ENCODE measurements at places on chromosomes 4 and X.

GRCh38 chr4:147943159-147943638 lies 211.3 kb downstream of the ARHGAP10 start:
- no peak for DNase-seq

GRCh38 chr4:138190452-138190858 lies 51.7 kb downstream of the SLC7A11 start:
- no peak for DNase-seq

GRCh38 chr4:186404562-186405134 lies 138.7 kb downstream of the F11 start:
- no peak for DNase-seq

DNA sequence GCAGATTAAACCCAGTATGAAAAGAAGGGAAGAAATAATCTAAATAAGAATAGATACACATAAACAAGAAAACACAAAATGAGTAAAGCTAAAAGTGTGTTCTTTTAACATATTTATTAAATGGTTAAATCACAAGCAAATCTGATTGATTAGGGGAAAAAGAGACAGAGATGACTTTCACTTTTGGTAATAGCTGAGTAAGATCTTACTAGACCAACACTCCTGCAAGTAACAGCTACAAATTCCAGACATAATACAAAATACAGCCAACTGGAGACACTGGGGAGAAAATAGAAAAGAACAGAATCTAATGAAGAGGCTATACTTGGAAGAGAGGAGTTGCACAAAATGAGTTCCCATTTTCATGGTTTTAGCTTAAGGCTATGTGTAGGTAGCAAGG lies 33.5 kb downstream of the OR13H1 start:
- no peak for DNase-seq

GRCh38 chr4:1610791-1611500 lies 73.2 kb downstream of the FAM53A start:
- DNase-seq = no peak

- DNase-seq = no peak
These were observed 957 bp downstream of the TIMM17B start for GRCh38 chrX:48896611-48897011.

GRCh38 chr4:41533680-41534079 lies 4.3 kb upstream of the LIMCH1 start:
- no peak for DNase-seq

DNA sequence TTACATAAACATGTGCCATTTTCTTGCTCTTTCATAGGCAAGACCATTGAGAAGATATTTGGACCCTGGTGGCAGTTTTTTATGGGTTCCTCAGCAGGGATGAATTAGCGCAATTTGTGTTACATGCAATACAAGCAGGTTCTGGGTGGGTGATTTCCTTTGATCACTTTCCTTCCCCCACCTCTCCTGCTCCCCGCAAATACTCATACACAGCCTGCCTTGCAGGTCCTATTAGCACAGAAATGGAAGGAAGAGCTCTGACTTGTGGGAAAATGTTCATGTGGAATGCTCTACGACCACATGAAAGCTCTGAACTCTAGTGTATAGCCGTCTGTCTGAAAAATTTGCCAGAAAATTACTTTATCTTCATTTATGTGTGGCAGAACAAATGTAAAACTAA lies 361.0 kb upstream of the FAT1 start:
- no peak for DNase-seq

DNA sequence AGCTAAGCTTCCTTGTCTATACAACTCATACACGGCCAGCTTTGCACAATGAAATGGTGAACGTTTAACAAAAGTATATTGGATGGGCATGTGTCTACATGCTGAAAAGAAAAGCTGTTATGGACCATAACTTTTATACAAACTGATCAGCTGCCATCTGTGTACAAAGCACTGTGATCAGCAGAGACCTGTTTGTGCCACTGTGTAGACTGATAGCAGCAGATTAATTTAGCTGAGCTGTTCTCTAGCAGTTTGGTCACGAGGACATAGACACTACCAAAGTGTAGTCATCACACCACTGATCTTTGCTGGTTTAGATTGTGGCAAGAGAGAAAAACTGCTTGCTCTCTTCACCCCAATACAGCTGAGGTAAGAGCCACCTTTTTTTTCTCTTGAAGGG lies 124.5 kb downstream of the RAPGEF2 start:
- DNase-seq = no peak

GRCh38 chr4:148790691-148791090 lies 348.5 kb upstream of the NR3C2 start:
- DNase-seq = no peak

GRCh38 chr4:47505147-47505546 lies 20.1 kb downstream of the ATP10D start:
- DNase-seq = no peak

GRCh38 chr4:74190919-74191397 lies 33.0 kb downstream of the MTHFD2L start:
- DNase-seq = no peak

GRCh38 chr4:7816771-7817170 lies 122.9 kb downstream of the AFAP1 start:
- DNase-seq = no peak

GRCh38 chr4:680928-681645 lies 6.7 kb downstream of the MYL5 start:
- DNase-seq = no peak

DNA sequence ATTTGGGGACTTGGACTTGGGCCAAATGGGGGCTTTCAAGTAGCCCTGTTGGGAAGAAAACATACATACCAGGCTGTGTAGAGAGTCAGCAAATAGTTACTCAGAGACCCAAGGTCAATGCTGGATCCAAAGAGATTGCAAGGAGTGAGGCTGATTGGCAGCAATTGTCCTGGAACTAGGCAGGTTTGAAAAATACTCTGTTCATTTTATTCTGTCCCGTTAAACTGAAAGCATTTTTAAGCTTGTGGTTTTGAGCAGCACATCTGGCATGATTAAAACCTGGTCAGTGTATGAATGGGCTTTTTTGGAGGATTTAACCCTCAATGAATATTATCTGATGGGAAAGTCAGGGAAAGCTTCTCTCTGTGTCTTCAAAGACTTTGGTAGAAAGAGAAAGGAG lies 294.3 kb upstream of the BOD1L1 start:
- DNase-seq = no peak

DNA sequence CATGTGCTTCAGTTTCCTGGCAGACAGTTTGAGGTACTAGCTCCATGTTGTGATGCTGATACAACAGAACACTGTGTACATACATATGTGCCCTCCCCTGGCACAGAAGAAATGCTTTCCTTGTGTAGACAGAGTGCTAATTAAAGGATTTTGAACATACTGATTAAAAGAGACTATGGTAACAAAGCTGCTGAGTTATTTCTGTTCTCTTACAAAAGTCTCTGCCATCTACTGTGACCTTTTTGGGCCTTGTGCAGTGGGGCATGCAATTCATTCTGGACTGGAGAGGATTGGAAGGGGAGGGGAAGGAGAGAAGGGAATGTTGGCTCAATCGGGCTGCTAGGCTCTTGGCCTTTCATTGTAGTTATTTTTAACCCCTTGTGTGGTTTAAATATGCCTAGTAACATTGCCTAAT lies 6.0 kb downstream of the PDLIM5 start:
- no peak for DNase-seq

DNA sequence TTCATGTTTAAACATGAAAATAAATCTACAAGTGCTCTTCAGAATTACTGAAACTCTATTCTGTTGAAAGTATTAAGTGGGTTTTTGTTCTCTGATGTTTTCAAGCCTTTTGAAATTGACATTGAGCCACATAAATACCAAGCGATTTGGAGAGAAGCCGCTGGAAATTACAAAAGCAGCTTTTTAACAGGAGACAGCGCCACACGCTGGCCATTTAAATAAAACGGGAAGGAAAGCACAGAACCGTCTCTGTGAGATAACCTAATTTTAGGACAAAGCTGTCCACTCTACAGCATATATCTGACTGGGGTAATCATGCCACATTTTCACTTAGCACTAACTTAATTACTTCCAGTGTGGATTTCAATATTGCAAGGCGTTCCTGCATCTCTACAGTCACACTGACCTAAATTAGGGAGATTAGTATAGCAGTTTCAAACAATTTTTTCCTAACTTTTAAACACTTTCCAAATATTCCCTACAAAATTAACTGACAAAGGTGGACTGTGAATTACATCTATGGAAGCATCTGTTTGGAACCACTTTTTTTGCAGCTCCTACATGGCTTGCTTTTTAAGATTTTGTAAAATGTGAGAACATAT lies 6.8 kb upstream of the ANOS1 start:
- DNase-seq = no peak

DNA sequence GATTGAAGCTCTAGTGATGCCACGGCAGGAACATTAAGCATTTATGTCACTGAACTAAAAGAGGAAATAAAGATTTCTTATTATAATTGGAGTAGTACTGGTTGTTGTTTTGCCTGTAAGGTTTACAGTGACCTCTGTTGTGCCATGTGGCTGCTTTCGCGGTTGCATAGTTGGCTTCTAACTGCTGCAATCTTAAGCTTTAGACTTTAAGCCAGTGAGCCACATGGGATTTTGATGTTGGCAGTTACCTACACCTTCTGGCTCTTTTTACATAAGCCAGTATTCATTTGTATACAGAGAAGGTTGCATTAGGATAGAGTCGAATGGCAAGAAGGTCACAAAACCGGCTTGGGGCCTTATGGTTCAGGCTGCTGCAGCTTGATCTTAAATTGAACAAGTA lies 1311.6 kb downstream of the RAPGEF2 start:
- no peak for DNase-seq

DNA sequence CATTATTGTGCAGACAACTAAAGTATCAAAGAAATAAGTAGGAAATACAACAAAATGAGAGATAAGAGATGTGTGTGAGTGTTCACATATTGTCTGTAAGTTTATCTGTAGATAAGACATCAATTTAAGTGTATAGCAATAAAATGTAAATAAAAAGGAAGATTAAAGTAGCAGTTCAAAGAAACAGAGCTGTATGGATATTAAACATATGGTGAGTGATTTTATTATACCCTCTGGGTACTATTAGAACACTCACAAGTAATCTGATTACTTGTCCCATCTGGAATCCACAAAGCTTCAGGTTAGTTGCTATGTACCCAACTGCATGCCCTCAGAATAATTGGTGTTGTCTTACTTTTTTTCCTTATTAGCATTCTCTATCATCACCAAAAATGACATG lies 747.9 kb upstream of the ADGRL3 start:
- DNase-seq = no peak

DNA sequence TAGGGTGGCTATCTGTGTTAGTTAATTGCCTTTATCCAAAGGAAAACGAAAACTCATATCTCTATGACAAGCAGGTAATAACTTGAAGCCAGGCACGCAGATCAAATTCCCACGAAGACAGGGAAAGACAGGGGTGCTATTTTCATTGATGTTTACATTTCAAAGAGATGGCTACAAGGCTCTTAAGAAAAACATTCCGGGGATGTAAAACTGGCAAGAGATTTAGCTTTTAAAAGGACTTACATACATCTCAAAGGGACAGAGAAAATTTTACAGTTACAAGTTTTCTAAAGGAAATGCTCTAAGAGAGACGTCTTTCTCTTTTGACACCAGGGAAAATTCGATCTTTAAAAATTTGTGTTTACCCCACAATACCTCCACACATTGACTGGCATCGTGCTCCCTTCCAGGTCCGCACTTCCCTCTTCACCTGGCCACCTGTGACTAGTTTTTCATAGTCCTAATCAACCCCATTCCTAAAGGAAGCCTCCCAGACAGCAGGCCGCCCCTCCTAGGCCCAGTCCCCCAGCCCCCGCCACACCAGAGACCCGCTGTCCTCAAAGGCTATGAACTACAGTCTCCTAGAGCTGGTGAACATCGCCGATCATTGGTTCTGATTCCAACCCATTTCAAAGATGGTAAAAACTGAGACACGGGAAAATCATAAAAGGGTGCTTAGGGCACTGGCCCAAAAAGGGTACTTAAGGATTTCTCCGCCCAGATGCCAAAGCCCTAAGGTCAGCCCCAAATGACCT lies 649 bp upstream of the ARAF start:
- no peak for DNase-seq

DNA sequence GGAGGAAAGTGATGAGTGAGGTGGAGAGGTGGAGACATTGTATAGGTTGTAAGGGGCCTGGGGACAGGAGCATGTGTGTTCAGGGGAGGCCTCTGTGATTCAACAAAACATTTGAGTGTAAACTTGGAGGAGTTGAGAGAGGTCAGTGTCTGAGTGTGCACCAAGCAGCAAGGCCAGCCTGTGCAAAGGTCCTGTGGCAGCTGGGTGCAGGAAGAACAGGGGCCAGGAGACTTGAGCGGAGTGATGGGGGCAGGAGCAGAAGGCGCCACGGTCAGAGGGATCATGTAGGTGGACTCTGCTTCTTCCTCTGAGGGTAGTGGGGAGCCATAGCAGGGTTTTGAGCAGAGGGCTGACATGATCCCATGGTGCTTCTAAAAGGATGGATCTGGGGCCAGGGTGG lies 9.6 kb upstream of the PSAPL1 start:
- no peak for DNase-seq

GRCh38 chrX:50863471-50863870 lies 47.1 kb upstream of the BMP15 start:
- no peak for DNase-seq

DNA sequence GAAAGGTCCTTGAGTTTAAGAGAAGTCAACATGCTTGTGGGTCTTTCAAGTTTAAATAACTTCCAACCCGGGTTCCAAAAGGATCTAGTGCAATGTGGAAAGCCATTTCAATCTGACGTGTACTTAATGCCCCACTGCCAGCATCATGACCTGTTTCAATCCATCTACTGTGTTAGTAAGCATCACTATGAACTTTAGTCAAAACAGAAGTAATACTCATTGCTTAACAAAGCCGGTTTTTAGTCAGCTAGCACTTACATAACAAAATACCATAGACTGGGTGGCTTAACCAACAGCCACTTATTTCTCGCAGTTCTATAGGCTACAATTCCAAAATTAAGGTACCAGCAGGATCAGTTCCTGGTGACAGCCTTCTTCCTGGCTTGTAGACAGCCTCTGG lies 677.5 kb downstream of the DMD start:
- no peak for DNase-seq

GRCh38 chrX:154717824-154718223 lies 33.1 kb downstream of the GAB3 start:
- DNase-seq = peak; percentile 22

DNA sequence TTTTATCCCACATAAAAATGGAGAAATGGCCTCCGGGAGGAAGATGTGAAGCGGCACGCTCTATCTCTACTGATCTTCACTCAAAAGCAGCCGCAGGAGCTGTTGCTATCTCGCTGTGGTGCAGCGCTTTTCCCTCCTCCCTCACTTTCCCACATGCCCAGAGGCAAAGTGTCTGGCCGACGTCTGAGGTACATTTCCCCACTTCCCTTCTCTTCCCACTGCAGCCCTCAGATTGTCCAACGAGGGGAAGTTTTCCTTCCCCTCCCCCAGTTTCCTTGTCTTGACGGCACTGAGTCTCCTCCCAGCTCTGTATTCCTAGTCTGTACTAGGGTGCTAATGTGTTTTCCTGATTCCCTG lies 660 bp upstream of the COL25A1 start:
- DNase-seq = no peak

DNA sequence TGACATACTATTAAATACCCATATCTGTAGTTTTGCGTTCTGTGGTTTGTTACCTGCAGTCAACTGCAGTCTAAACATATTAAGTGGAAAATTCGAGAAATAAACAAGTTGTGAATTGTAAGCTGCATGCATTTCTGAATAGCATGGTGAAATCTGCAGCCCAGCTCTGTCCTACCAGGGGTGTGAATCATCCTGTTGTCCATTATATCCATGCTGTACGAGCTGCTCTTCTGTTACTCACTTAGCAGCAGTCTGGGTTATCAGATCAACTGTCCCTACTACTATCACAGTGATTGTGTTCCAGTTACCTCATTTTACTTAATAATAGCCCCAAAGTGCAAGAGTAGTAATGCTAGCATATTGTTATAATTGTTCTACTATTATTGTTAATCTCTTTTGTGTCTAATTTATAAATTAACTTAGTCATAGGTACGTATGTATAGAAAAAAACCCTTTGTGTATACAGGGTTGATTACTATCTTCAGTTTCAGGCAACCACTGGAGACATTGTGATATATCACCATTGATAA lies 173.7 kb upstream of the FAT4 start:
- DNase-seq = no peak

Measured in T-helper 22 cell (primary cell).